ENCODE measurements at places on chromosomes 3 and 15.

DNA sequence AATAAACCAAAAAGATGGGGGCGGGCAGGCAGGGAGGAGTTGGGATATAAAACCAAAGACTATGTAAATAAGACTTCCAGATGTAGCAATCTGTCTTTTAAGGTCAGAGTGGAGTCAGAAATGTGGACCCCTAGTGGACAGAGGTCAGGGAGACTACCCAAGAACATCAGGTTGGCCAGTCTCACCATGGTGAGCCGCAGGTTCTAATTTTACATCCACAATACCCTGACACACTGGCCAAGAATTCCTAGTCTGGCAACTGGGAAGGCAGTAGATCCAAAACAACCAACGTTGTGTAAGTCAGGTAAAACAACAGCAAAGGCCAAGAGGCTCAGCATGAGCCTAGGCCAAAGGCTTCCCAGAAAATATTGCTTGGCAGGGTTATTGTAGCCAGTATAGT is 203.4 kb downstream of the FOXP1 start:
- no peak for DNase-seq

GRCh38 chr15:88982304-88982945 is 69.2 kb upstream of the MFGE8 start:
- DNase-seq, result no peak

- peak; percentile 51 for DNase-seq
These were observed 172.4 kb downstream of the PDE8A start for GRCh38 chr15:85154061-85154460.

DNA sequence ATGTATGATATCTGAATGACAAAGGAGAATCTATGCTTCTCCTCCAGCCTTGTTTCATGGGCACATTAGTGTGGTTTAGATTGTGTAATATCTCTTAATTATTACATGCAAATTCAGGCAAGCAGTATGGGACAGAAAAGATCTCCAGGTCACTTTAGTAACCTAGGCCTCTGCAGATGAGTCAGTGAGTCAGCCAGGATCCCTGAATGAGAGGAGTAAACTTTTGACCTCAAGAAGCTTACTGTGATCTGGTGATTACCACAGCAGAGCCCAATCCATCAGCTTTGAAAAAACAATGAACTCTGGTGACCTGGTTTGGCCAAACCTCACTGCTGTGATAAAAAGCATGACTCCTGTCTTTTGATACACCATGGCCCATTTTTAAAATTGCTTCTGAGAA is 107.8 kb downstream of the LRRN1 start:
- DNase-seq, result no peak

- DNase-seq, result no peak
These were observed at the start of gene GRAMD2A for GRCh38 chr15:72197460-72198355. TSS of gene GRAMD2A (minus strand) at chr15:72197787.

DNA sequence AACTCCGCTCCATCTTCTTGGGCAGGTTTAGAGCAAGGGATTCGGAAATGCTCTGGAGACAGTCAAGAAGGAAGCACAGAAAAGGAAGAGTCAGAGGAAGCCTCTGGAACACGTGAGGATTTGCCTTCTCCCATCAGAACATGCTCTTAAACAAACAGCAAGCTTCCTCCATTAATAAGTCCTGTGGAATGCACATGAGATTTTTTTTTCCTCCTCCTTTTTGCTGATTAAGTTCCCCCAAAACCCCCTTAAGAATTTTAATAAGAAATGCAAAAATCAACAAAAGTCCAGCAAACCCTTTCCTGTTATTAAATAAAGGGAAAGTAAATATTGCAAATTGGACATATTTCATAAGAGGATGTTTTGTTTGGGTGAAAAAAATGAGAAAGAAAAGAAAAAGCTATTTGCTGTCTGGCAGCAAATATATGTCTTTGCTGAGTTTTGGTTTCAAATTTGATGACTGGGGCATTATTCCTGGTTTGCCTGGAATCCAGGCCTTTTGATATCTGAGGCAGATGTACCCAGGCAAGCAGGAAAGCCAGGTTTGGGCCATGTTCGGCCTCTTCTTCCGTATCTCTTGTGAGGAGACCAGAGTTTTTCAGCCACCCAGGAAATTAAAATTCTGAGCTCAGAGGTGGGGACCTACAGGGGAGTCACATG is 7.9 kb upstream of the TSEN2 start:
- DNase-seq, result no peak

DNA sequence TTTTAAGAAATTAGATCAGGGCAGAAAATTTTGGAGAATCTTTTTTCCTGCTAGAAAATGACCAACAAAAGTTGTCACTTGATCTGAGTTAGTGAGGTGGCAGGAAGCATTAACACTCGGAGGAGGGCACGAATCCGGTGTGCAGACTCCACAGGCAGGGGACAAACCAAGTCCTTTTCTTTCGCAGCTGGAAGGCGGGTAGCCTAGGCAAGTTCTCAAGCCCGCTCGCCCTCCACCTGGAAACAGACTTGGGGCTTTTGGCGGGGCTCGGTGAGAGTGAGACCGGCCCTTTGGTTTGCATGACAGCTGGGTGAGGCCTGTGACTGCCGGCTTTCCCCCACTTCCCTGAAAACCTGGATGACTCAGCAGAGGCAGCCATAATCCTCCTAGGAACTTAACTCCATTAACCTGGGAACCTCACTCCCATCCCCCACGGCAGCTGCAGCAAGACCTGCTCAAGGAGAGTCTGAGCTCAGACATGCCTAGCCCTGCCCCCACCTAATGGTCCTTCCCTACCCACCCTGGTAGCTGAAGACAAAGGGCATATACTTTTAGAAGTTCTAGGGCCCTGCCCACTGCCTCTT is 134.8 kb downstream of the MFSD1 start:
- DNase-seq, result no peak

DNA sequence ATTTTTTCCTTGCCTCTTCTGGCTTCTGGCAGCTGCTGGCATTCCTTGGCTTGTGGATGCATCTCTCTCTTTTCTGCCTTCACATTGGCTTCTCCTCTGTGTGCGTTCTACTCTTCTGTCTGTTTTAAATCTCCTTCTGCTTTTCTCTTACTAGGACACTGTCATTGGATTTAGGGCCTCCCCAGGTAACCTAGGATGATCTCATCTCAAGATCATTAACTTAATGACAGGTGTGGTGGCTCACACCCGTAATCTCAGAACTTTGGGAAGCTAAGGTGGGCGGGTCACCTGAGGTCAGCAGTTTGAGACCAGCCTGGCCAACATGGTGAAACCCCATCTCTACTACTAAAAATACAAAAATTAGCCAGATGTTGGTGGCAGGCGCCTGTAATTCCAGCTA is 40.9 kb upstream of the ULK4 start:
- no peak for DNase-seq

GRCh38 chr3:184757022-184757651 is 45.3 kb upstream of the MAGEF1 start:
- DNase-seq, result no peak

GRCh38 chr15:45146405-45146804 is 16.6 kb downstream of the DUOX1 start:
- DNase-seq, result no peak

DNA sequence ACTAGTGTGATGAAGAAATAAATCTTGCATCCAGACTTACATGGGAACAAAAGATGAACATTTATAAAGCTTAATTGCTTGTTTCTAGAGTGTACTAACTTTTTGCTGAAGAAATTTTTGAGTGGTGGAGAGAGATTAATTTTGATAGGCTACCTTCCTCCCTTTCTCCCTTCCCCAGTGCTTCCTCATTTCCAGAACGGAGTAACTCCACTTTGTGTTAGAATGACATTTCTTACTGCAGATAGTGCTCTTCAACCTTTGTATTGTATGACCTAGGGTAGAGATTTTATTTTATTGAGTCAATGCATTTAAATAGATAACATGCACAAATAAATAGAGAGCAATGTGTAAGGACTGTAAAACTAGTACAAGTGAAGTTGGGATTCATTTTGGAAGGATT is 1.9 kb downstream of the ATP1B3 start:
- no peak for DNase-seq
